Stromal cell of bone marrow (primary cell): ENCODE measurements at places on chromosomes 2 and 18.
A peak's percentile ranks its signal among the peaks of the same experiment; 100 is the strongest.

DNA sequence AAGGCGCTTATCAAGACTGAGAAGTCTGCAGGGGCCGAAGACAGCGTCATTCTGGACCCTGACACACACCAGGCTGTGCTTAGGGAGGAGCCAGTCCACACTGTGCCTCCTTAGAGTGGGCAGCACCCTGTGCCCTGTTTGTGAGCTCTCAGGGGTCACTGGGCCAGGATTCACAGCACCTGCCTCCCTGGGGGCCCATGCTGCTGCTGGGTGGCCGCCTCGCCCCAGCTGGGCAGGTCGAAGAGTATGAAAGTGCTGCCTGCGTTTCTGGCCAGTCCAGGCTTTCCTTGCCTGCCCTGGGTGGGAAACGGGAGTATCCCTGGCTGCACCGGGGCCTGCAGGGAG lies 15.4 kb upstream of the GPR55 start:
- no peak for DNase-seq

DNA sequence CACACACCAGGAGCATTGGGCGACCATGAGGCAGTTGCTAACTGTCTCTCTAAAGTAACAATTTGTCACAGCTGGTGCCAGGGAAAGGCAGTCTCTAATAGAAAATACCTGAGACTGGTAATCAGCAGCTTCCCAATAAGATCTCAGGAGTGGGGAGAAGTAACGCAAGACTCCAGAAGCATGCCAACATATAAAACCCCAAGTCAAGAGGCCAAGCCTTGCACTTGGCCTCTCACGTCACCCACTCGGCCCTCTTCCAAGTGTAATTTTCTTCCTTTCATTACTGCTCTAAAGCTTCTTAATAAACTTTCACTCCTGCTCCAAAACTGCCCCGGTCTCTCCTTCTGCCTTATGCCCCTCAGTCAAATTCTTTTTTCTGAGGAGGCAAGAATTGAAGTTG lies 455.6 kb upstream of the ACVR2A start:
- DNase-seq: no peak

- DNase-seq: peak; percentile 0
Measured at GRCh38 chr2:141968433-141968832, 162.4 kb downstream of the LRP1B start.

- DNase-seq: no peak
Measured at GRCh38 chr2:11257964-11258363, 86.5 kb downstream of the ROCK2 start.

GRCh38 chr2:231422056-231422455 lies 26.5 kb downstream of the B3GNT7 start:
- no peak for DNase-seq

GRCh38 chr2:55311444-55311870 lies 42.4 kb upstream of the MTIF2 start:
- DNase-seq: peak; percentile 38

DNA sequence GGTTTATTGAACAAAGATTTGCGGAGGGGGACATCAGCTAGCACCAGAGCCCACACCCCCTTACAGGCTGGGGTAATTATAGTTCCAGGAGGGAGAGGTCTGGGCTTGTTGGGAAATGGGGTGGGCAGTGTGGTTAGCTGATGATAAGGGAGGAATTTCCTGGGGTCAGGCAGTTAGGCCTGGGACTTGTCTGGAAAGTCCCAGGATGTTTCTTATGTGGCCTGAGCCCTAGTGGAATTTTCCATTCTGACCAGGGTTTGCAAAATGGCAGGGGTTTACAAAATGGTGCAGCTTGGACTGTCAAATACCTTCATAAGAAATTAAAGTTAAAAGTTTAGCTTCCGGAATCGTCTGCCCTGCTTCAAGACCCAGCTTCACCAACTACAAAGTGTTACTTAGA lies 199.1 kb downstream of the FBXO15 start:
- DNase-seq: no peak

- no peak for DNase-seq
Measured at GRCh38 chr2:44793322-44793870, 148.1 kb upstream of the SIX3 start.

- DNase-seq: peak; percentile 18
Measured at GRCh38 chr2:85988175-85988913, 99.6 kb upstream of the ST3GAL5 start.
